WTC11 (cell line): ENCODE measurements at places on chromosomes 2 and 18.

GRCh38 chr2:60359569-60359968 is 193.9 kb downstream of the BCL11A start:
- no peak for DNase-seq

DNA sequence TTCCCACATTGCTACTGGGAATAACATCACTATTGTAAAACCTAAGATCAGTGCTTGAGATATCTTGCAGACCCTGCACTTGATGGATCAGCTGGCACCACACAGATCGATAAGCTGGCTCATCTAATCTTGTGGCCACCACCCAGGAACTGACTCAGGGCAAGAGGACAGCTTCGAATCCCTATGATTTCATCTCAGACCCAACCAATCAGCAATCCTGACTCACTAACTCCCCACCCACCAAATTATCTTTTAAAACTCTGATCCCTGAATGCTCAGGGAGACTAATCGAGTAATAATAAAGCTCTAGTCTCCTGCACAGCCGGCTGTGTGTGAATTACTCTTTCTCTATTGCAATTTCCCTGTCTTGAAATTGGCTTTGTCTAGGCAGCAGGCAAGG is 11.3 kb upstream of the TEX44 start:
- no peak for DNase-seq

DNA sequence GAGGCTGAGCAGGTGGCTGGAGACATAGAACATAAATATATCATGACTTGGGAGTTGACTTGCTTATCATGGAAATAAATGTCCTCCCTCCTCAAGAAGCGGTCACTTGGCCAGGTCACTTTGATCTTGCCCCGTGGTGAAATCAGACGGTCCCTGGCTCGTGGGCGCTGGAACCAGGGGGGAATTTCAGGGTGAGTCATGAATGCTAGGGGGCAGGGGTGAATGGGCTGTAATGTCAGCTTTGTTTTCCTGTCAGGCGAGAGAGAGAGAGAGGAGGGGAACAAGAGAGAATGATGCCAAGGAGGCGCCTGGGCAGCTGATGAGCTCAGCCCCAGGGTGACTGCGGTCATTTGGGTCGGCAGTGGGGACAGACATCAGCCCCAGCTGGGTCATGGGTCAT is 47.7 kb downstream of the RRM2 start:
- DNase-seq: no peak

DNA sequence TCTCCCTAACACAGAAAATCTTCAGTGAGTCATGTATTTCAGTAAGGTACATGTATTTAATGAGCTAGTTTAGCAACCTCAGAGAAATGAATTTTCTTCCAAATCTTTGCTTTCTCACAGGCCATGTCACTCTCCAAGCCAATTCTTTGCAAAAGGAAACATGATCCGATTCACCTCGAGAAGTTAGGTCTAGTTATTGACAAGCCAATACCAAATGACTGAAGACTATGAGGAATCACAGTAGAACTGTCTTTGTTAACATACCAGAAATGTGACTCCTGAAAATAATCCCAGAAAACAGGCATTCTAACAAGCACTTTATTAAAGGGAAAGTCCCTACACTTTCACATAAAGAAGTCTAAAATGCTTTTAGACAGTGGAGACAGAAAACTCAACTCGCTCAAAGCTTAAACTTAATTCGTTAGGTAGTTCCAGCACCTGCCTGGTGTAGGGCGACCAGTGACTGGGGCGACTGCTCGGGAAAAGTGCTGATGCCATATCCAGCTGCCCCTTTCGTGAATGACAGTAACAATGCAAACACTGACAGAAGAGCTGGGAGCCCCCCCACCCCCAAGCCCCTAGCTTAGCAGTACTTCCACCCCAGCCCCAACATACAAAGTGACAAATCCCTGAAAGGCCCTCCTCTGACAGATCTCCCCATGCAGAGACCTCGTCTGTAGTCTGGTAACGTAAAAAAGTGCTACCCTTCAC is 1.8 kb downstream of the MEMO1 start:
- DNase-seq: no peak

DNA sequence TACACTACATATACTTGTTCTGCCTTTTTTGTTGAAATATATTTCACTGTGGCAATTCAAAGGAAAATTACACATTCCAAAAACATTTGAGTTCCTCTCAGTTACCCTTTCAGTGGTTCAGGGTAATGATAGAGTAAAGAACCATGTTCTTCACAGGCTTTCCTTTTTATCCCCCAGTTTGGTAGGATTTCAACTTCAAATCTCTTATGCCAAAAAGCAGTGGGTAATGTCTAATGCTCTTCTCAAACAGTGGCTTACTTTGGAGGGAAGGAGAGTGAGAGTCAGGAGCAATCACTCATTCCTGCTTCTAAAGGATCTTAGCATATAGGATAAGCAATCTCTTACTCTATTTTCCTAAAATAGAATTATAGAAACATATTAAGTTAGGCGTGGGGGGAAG is 290.6 kb downstream of the ZEB2 start:
- DNase-seq: no peak

- DNase-seq: no peak
These were observed 2.8 kb upstream of the LCLAT1 start for GRCh38 chr2:30444273-30444672.

GRCh38 chr18:26479681-26480079 is 68.7 kb downstream of the KCTD1 start:
- DNase-seq: no peak
